ENCODE measurements at places on chromosomes 3 and 15.
A peak's percentile ranks its signal among the peaks of the same experiment; 100 is the strongest.

GRCh38 chr15:78389322-78389721 is 48.7 kb upstream of the IREB2 start:
- no peak for DNase-seq

- DNase-seq, result no peak
Observed at GRCh38 chr3:23726811-23727548, 78.8 kb upstream of the UBE2E1 start.

GRCh38 chr15:98155356-98155755 is 194.9 kb downstream of the ARRDC4 start:
- no peak for DNase-seq

- DNase-seq, result no peak
Observed at GRCh38 chr3:124883766-124884473, 3.2 kb downstream of the ITGB5 start.

- peak; percentile 26 for DNase-seq
Observed at GRCh38 chr3:94234177-94234788, 171.4 kb downstream of the NSUN3 start.

DNA sequence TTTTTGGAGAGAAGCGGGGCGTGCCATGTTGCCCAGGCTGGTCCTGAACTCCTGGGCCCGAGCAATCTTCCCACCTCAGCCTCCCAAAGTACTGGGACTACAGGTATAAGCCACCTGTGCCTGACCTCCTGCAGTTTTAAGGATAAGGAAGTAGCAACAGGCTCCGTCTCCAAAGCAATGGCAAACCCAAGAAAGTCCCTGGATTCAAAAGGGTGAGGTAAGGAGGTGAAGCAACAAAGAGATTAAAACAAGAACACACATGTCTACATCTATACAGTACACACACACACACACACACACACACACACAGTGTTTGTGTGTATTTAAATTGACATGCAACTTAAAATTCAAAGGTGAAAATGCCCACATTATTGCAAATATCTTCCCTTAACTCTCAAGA is 58.9 kb downstream of the ABCC5 start:
- DNase-seq, result no peak

- no peak for DNase-seq
Observed at GRCh38 chr15:100334905-100335304, 6.9 kb downstream of the ADAMTS17 start.

DNA sequence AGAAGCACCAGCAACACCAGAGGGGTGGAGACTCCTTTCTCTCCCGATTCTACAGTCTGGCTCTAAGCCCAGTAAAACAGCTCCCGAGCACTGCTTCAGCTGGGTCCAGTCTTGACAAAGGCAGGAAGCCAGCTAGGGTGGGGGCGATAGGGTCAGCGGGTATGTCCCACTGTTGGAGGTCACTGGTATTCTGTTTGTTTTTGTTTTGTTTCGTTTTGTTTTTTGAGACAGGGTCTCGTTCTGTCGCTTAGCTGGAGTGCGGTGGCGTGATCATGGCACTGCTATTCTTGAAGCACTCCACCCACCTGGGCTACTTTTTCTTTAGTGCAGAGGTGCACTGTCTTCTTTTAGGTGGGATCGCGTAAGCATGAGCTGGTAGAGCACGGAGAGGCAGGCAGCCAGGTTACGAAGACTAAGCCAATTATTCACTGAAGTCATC is 16.3 kb downstream of the GCSAM start:
- no peak for DNase-seq

DNA sequence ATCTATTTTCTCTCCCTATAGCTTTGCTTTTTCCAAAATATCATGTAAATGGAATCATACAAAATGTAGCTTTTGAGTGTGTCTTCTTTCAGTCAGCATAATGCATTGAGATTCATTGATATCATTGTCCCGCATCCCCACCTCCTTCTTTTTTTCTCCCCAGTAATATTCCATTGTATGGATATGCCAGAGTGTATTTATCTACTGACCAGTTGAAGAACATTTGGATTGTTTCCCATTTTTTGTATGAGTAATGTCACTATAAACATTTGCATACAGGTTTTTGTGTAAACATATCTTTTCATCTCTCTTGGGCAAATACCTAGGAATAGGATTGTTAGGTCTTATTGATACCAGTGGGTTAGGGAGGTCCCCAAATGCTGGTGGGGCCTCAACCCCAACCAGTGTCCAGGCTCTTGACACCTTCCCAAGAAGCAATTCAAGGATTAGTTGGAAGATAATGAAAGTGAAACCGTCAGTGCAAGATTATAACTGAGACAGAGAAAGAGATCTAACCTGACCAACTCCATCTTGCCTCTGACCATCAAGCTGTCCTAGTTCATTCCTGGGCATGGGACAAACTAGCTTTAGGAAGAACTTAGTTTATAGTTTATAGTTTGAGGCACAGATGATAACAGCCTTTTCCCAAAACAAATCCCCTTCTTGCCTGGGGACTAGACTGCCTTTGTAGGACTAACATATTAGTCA is 7.4 kb upstream of the SLC33A1 start:
- DNase-seq, result no peak

- no peak for DNase-seq
Observed at GRCh38 chr15:36944442-36944841, 155.9 kb downstream of the MEIS2 start.

- no peak for DNase-seq
Observed at GRCh38 chr3:156915372-156915771, 89.2 kb downstream of the LEKR1 start.

- DNase-seq, result no peak
Observed at GRCh38 chr3:171384101-171384891, 75.9 kb downstream of the TNIK start.

- DNase-seq, result no peak
Observed at GRCh38 chr3:10377148-10377725, 56.3 kb upstream of the SEC13 start.

GRCh38 chr15:88918738-88919137 is 5.6 kb upstream of the MFGE8 start:
- DNase-seq, result no peak

- DNase-seq, result no peak
Observed at GRCh38 chr3:39801216-39801615, 8.2 kb upstream of the MYRIP start.

DNA sequence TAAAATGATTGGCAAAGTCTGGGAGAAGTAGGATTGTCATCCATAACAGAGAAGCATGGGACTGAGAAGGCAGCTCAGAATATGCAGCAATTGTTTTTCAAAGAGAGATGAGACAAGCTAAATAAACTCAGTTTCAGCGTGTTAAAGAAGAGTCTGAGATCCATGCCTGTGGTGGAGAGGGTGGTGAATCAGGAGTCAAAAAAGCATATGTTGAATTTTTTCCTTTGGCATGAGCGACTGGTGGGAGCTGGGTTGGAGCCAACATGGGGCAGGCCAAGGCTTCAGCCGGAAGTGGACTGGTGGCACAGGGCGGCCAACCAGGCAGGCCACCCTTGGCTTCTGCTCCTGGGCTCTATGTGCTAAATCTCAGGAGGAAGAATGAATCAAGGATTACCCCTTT is 102.0 kb downstream of the SST start:
- no peak for DNase-seq

- DNase-seq, result peak; percentile 64
Observed at GRCh38 chr3:20073683-20074082, 33.4 kb downstream of the KAT2B start.

DNA sequence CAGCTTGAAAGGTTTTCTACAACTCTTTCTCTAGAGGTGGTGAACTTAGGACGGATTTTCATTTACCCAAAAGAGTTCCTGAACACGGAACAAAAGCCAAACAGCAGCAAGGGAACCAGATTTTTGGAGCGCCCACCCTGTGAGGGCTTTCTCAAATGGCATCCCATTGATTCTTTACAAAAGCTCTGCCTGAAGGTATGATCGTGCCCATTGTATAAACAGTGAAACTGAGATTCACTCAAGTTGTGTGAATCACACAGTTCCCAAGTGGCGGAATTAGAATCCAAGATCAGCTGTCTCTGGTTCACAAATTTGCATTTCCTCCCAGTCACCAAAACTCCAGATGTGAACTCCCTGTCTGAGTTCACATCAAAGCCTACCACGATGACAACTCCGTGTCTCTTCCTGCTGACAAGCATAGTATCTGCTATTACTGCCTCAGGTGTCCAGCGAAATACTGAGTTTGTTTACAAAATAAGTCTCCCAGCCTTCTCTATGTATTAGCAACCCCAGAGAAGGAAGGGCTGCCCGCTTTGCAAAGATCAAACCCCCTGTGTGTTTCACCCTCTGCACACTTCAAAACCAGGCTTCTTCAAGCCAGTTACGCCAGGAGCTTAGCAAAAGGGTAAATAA is 235.9 kb upstream of the ST8SIA2 start:
- DNase-seq, result no peak

DNA sequence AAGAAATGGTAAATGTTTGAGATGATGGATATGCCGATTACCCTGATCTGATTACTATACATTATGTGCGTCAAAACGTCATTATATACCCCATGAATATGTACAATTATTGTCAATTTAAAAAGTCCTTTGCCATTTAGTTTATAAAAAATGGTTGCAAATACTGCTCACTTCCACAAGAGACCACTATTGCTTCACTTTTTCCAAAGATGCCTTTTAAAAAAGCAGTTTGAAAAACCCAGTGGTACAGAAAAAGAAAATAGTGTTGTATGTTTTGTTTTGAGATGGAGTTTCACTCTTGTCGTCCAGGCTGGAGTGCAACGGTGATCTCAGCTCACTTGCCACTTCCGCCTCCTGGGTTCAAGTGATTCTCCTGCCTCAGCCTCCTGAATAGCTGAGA is 39.3 kb downstream of the EDEM1 start:
- peak; percentile 8 for DNase-seq

DNA sequence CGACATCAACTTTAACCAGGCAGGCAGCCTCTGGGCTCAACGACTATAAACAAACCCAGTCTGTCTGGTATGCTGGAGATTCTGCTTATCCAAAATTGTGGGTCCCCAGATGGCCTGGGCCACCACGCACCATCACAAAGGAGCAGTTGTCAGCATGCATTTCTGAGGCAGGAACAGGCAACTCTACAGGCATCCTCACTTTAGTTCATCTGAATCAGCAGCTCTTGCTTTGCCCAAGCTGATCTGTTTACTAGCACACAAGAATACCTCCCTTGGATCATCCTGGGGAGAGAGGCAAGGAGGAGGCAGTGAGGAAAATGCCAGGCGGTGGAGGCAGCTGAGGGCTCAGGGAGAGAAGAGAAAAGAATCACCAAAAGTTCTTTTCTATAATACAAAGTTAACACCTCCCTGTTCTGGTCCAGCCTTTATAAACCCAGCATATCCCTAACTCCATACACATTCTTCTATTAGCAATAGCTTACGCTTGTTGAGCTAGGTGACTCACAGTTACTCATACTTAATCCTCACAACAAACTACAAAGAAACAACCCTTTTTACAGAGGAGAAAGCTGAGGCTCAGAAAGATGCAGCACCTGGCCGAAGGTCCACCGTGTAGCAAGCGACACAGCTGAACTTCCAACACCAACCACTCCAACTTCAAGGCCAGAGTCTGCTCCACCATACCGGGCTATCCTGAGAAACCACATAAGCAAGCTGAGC is 33.6 kb downstream of the ZDHHC3 start:
- no peak for DNase-seq

- DNase-seq, result no peak
Observed at GRCh38 chr3:184240384-184241140, 8.2 kb downstream of the ALG3 start.

GRCh38 chr15:82646250-82647044 is 716 bp downstream of the CPEB1 start:
- peak; percentile 43 for DNase-seq

DNA sequence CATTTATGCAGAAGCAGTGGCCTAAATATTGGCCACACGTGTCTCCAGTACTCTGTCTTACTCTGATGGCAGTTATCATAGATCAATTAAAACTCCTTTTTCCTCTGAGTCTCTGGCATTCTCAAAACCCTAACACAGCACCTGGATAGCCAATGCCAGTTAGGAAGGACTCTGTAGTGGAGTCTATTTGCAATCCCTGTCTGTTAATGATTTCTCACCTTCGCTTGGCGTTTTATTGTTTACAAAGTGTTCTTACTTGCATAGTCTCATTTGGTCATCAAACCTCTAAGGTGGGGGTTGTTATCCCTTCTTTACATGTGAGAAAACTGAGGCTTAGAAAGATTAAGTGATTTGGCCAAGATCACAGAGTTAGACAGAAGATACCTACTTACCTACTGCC is 258.8 kb downstream of the IL5RA start:
- DNase-seq, result no peak

DNA sequence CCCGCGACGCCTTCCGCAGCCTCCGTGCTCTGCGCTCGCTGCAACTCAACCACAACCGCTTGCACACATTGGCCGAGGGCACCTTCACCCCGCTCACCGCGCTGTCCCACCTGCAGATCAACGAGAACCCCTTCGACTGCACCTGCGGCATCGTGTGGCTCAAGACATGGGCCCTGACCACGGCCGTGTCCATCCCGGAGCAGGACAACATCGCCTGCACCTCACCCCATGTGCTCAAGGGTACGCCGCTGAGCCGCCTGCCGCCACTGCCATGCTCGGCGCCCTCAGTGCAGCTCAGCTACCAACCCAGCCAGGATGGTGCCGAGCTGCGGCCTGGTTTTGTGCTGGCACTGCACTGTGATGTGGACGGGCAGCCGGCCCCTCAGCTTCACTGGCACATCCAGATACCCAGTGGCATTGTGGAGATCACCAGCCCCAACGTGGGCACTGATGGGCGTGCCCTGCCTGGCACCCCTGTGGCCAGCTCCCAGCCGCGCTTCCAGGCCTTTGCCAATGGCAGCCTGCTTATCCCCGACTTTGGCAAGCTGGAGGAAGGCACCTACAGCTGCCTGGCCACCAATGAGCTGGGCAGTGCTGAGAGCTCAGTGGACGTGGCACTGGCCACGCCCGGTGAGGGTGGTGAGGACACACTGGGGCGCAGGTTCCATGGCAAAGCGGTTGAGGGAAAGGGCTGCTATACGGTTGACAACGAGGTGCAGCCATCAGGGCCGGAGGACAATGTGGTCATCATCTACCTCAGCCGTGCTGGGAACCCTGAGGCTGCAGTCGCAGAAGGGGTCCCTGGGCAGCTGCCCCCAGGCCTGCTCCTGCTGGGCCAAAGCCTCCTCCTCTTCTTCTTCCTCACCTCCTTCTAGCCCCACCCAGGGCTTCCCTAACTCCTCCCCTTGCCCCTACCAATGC is 2.0 kb downstream of the ISLR start:
- no peak for DNase-seq

- no peak for DNase-seq
Observed at GRCh38 chr3:24907106-24907505, 412.5 kb upstream of the THRB start.

- DNase-seq, result peak; percentile 52
Observed at GRCh38 chr3:20078194-20078714, 38.0 kb downstream of the KAT2B start.

DNA sequence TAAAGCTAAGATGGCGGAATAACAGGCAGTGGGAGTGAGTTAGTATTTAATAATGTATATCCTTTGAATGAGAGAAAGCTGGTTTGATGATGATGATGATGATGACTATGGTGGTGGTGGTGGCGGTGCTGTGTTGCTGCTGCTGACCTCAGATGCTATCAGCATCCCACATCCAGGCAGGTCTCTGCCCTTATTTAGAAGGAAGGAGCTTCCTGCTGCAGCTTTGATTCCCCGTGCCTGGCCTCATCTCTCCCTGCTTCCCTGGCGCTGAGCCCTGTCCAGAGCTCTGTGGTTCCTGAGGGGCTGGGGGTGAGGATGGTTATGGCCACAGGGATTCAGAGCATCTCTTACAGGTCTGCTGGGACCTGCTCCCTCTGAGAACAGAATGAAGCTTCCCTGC is 73.1 kb downstream of the RAB11A start:
- DNase-seq, result no peak

All from globus pallidus (tissue), 1 donor.